ENCODE measurements at places on chromosomes 3 and 15.
A peak's percentile ranks its signal among the peaks of the same experiment; 100 is the strongest.

DNA sequence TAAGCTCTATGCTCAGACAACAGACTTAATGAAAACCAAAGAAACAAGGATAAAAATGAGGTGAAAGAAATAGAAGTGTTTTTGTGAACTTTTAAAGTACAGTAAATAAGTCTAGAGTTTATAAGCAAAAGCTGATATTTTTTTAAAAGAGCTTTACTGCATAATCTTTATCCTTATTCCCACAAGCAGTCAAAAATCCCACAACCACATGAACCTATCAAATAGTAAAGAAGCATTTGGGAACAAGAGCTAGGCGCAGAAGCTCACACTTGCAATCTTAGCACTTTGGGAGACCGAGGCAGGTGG, 103.8 kb upstream of the TJP1 start:
- DNase-seq: no peak

DNA sequence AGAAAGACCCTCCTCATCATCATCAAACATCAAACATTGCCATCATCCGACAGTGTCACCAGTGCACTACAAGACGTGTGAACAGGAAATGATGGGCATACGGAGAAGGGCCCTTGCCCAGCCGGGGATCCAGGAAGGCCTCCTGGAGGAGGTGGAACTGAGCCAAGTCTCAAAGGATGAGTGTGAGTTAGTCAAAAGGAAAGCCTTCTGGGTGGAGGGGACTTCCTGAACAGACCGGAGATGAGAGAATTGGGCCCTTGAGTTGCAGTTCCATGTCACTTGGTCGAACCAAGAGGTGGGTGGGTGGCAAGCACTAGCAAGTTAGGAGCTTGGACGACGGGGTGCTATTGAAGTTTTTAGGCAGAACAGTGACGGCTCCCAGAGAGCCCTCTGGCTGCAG, 8.5 kb downstream of the SEMA4B start:
- DNase-seq: no peak

DNA sequence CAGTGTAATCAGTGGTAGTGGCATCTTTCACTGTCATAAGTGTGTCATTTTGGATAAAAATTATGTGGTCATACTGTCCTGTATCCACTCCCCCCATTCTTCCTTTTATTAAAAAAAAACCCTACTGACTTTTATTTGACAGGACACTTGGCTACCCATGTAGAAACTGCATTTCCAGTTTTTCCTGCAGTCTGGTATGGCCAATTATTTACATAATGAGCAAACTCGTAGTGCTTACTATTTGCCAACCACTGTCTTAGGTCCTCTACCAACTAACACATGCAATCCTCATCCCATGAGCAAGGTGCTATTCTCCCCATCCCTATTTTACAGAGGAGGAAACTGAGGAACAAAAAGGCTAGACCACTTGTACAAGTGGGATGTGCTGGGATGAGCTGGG, 129.1 kb downstream of the MECOM start:
- DNase-seq: no peak

GRCh38 chr3:10722911-10723310, 93.1 kb upstream of the SLC6A11 start:
- DNase-seq: no peak

DNA sequence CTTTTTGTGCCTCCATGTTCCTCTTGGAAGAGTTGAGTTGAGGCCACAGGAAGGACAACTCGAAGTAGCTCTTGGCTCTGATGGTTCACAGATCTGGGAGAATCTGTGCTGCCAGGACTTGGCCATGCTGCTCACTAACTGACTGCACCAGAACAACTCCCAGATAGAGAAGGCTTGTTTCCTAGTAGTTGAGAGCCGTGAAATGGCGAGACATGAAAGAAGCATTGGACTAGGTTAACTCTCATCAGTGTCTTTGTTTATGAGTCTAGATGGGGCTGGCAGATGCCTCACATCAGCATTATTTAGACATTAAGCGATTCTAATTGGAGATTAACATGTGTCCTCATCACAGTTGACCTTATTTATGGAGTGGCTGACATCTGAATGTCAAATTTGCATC, 92.9 kb upstream of the AGBL1 start:
- no peak for DNase-seq

DNA sequence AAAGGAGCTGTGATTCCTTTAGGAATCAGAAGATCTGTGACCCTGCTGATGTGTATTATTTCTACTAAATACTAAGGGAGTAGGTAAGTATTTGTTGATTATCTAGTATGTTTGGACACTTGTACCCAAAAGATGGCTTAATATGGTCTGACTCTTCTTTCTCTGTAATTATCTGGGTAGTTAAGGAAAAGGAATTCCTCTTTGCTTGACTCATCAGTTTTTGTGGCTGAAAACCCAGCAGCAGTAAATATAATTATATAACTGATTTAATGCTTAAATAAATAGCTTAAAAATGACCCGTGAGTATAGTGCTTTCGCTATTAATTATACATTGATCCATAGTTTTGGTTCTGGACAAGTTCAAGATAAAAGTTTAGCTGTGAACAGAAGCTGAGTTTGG, 155.8 kb downstream of the LRTM1 start:
- peak; percentile 11 for DNase-seq

DNA sequence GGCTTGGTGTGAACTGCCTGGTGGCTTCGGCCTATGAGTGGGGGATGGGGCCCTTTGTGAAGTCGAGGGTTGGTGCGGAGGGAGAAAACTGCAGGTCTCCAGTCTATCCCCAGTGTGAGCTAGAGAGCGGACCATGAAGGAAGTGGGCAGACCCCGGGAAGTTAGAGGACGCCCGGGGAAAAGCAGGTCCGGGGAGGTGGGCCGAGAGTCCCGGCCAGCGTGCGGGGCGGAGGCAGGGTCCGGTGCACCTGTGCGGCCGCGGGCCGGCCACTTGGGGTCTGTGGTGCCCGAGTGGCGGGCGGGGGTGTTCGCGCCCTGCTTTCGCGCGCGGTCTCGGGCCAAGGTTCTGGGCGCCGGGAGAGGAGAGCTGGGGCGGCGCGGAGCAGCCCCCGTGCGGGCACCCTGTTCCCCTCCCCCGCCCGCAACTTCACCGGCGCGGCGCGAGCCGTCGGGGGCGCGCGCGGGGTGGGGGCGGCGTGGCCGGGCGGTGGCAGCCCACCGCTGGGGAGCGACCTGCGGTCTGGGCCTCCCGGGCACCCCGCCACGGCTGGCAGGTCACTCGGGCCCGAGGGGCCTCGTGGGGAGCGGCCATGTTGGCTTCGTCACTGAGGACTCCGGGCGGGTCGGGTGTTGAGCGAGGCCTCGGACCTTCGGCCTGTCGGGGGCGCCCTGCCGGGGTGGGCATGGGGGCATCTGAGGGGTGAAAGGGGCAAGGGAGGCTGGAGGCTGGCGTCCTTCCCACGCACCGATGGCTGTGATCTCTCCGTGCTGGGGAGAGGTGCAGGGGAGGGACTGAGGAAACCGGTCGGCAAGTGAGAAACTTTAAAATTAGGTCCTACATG, 4.8 kb downstream of the UBE2E1 start:
- DNase-seq: peak; percentile 59

GRCh38 chr3:184630861-184631471, 69.4 kb downstream of the EPHB3 start:
- no peak for DNase-seq

DNA sequence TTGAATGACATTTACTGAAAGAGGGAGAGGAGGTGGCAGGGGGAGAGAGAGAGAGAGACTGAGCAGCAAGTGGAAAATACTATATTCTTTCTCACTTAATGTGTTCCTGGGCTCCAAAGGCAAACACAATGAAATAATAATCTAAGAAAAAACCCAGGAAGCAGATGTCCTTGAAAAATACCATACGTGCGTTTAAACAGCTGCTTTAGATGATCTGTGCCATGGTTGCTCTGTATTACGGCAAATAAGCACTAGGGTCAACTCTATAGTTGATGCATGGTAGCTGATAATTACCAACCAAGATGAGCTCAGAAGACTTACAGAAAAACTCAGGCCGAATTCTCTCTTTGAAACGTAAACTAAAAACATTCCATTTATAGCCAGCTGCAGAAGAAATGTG, 410.3 kb upstream of the TBL1XR1 start:
- DNase-seq: no peak

GRCh38 chr15:26772154-26773066, at the start of gene GABRB3:
GABRB3 (minus strand) TSS chr15:26773066.
- no peak for DNase-seq

DNA sequence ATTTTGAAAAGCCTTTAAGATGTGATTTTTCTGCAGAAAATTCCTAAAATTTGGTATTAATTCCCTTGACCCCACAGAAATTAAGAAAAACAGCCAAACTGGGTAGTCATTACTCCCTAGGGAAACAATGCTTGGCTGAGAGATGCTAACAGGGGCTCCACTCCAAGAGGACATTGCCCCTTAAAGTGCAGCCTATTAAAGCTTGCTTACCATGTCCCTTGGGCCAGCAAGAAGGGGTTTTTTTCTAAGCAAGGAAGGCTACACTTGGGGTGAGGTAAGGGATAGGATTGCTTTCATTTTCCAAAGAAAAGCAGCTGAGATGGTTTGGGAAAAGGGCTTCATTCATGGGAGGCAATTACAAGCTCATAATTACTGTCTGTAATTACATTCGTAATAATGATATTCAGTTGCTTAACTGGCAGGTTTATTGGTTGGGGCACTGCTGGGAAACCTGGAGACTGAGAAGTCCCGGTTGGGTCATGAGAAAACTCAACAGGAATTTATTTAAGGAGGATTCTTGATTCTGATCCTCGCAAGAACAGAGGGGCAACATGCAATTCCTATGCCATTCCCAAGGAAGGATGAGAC, 247.5 kb downstream of the NR1D2 start:
- DNase-seq: no peak

DNA sequence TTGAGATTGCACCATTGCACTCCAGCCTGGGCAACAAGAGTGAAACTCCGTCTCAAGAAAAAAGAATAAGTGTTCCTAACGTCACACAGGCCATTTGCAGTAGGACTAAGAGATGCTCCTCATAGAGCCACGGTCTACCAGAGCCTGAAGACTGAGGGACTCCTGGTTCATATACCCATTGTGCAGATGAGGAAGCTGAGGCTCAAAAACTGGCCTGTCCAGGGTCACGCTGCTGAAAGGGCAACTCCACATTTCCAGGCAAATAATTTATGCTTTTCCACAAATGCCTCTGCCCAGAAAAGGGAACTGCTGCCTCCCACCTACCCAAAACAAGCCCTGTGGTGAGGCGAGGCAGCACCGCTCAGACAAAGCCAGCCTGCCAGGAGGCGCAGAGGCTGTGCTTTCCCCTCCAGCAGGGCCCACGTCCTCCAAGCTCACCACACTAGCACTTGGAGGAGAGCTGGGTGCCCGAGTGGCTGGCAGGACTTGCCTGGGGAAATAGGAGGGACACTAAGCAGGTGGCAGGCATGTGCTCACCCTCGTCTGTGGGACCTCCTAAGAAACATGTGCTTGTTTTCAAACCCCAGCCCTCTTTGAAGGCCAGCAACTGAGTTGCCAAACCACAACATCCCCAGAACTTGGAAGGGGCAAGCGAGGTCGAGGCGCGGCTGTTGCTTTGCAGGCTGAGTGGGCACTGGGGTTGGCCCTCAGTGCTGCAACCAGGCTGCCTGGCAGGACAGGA, 195.6 kb downstream of the XXYLT1 start:
- DNase-seq: no peak

DNA sequence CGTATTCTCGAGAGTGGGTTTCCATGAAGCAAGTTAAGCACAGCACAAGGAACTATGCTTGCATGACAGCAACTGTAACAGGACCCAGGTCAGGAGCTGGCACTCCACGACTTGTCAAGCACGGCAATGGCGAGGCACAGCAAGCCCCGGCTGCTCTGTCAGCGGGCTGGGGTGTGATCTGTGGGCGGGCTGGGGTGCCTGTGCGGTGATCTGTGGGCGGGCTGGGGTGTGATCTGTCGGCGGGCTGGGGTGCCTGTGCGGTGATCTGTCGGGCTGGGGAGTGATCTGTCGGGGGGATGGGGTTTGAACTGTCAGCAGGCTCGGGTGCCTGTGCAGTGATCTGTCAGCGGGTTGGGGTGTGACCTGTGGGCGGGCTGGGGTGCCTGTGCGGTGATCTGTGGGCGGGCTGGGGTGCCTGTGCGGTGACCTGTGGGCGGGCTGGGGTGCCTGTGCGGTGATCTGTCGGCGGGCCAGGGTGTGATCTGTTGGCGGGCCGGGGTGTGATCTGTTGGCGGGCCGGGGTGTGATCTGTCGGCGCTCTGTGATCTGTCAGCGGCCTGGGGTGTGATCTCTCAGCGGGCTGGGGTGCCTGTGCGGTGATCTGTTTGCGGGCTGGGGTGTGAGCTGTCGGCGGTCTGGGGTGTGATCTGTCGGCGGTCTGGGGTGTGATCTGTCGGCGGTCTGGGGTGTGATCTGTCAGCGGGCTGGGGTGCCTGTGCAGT, 205.7 kb downstream of the XXYLT1 start:
- DNase-seq: no peak

DNA sequence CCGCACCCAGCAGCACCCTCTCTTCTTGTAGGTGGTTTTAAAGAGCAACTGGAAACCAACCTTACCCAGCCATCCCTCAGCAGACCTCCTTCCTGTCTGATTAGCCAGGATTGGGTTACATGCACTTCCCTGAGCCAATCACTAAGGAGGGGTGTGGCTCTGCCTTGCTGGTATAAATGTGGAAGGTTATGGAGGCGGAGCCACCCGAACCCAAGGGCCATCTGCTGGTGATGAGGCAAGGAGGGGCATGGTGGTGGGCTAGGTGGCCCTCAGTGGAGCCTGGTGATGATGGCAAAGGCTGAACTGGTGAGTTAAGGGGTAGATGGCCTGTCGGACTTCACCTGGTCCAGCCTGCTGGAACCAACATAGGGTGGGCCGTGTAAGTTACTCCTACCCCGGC, 39.8 kb downstream of the CCDC33 start:
- DNase-seq: no peak

DNA sequence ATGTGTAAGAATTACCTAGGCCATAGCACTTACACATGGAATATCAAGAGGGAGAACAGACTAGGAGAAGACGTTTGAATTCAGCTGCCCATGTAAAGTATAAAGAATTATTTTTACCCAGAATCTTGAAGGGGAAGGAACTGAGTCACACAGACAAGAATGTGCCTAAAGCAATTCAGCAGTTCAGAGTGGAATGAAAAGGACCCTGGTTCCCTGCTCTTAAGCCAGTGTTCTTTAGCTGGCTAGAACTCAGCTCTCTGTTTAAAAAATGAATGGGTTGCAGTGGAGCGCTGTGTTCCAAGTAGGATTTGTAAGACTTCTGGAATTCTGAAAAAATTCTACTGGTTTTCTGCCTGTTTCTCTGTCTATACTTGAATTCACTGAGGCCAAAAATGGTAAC, 440.2 kb downstream of the LPP start:
- DNase-seq: peak; percentile 90

- DNase-seq: no peak
These were observed 8.8 kb upstream of the CYP11A1 start for GRCh38 chr15:74376226-74376625.

GRCh38 chr3:194961149-194961548, 275.5 kb downstream of the FAM43A start:
- no peak for DNase-seq

GRCh38 chr3:122233101-122233952, 49.9 kb downstream of the CASR start:
- no peak for DNase-seq
